ENCODE measurements at places on chromosomes 5 and 9. TPM values are rescaled to one million over a fixed set of nuclear protein-coding genes. Genes with fewer than 3 reads are reported as not detected.

- no peak for DNase-seq
These were observed 6.3 kb downstream of the NR4A3 start for GRCh38 chr9:99828054-99828416.

- no peak for DNase-seq
These were observed 286.8 kb downstream of the ARHGAP26 start for GRCh38 chr5:143056792-143057579.

- no peak for DNase-seq
These were observed 64.1 kb downstream of the COL23A1 start for GRCh38 chr5:178525906-178526732.

The C9orf50 gene
- total RNA-seq: not detected

The TPRN gene
- 29.3 TPM for total RNA-seq

The TLR4 gene
- total RNA-seq: 0.27 TPM

GRCh38 chr5:134545070-134545868 is 19.8 kb downstream of the JADE2 start:
- no peak for DNase-seq

The ELOVL7 gene
- 7.0 TPM for total RNA-seq

GRCh38 chr5:171855798-171856763 is 70.5 kb downstream of the SMIM23 start:
- DNase-seq: no peak

The SPINK4 gene
- total RNA-seq: not detected

GRCh38 chr9:91474656-91475055 is 51.0 kb upstream of the NFIL3 start:
- no peak for DNase-seq

- DNase-seq: no peak
These were observed 480.9 kb upstream of the WWC1 start for GRCh38 chr5:167810573-167810972.

The ZBED3 gene
- total RNA-seq: 8.0 TPM

- DNase-seq: no peak
These were observed 15.1 kb downstream of the RPS14 start for GRCh38 chr5:150434464-150434863.

The RMRP gene
- total RNA-seq: 8,626 TPM

The PCDHB7 gene
- total RNA-seq: 0.39 TPM

The TMEM215 gene
- total RNA-seq: 1.2 TPM

- peak; percentile 61 for DNase-seq
These were observed 11.8 kb downstream of the SLC12A7 start for GRCh38 chr5:1099926-1100663.

- no peak for DNase-seq
These were observed 659.8 kb downstream of the TLE4 start for GRCh38 chr9:80231318-80232236.

The REEP2 gene
- 29.8 TPM for total RNA-seq

The C5orf58 gene
- total RNA-seq: not detected

DNA sequence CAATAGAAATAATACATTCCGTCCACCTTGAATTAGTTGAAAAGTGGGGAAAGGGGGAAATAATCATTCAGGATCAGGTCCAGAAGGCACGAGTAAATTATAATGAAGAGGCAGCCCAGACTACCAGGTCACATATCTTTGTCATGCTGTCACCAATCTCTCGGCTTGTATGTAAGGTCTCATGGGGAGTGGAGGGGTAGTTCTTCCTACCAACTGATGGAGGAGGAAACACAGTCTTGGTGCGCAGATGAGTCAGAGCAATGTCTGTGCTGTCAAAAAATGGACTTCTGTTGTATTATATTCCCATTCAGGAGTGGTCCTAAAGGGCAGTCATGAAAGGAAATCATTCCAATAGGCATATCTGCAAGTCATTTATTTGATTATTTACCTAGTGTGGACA is 164.2 kb upstream of the PTGER4 start:
- no peak for DNase-seq

DNA sequence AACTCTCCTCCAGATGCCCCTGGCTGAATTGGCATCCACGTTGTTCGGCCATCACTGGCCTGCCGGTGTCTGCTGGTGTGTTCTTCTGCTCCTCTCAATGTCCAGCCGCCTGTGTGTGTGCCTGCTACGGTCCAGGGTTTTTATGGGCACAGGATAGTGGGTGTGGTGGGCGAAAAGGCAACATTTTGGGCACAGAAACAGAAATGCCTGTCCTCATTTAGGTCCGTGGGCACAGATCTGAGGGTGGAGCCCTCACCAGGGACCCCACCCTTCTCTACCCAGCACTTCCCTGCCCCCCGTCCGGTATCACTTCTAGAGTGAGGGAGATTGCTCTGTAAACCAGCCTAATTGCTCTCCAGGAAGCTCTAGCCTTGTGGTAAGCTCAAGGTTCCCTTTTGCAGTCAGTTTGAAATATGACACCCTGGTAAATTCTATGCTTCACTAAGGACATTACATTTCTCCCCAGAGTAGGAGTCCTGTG is 410.1 kb downstream of the MAT2B start:
- peak; percentile 49 for DNase-seq

The LVRN gene
- total RNA-seq: 0.39 TPM

DNA sequence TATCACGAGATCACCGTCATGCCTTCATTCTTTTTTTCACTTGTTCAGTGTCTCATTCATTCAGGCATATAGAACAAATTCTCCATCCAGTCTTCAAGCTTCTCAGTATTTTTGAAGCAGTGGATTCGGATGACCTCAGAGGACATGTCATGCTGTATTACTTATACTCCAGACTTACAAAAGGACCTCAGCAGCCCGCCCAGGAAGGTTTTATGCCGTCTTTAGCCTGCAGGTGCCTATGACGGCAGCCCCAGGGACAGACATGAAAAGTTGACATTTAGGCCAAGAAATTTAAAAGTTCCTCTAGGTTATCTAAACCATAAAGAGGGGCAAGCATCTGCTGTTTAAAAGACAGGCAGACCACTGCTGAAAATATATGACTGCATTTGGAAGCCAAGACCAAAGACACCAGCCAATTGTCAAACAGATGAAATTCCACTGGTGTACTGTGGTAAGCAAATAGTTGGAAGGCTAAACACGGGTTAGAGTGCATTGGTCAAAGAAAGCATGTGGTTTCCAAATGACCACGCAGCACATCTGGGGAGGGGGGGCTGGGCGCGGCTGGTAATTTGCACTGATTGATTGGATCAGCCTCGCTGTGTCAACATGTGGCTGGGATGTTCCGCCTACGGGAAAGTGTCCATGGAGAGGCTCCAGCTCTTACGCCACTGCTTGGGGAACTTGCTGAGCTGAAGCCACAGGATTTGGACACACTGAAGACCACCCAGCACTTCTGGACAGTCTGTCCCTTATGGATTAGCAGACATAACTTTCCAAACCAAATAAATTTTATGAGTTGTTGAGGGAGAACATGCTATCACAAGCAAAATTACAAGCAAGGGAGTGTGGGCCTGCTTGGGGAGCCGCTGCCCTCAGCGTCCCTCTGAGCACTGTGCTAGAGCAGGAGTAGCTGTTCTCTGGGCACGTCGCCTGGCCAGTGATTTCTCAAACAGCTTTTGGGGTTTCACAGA is 173.6 kb downstream of the FANCC start:
- no peak for DNase-seq

DNA sequence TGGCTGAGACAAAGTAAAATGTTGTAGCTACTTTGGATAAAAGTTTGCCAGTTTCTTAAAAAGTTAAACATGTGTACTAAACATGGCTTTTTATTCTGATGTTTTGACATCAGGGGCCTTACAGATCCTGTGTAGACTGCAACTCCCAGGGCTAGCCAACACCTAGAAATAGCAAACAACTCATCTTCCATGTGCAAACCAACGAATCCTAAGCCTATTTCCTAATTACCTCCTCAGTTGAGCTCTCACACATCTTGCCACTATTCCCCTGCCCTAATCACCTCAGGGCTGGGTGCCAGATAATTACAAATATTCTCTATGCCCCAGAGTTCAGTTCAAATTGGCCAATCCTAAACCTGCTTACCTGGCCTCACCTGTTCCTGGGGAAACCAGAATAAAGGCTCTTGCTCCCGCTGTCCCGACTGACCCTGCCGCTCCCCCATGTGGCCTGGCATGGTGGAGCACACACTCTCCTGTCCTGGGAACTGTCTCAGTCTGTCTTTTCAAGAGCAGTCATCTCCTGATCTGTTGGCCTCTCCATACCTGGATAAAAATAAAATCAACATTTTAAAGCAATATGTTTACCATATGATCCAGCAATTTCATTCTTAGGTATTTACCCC is 37.1 kb upstream of the FAM169A start:
- DNase-seq: peak; percentile 93

- no peak for DNase-seq
These were observed 115.5 kb downstream of the C9orf50 start for GRCh38 chr9:129505270-129505902.

- no peak for DNase-seq
These were observed 353.4 kb downstream of the SPOCK1 start for GRCh38 chr5:137145721-137146120.

- peak; percentile 43 for DNase-seq
These were observed 35.6 kb downstream of the TRIO start for GRCh38 chr5:14178671-14179211.

DNA sequence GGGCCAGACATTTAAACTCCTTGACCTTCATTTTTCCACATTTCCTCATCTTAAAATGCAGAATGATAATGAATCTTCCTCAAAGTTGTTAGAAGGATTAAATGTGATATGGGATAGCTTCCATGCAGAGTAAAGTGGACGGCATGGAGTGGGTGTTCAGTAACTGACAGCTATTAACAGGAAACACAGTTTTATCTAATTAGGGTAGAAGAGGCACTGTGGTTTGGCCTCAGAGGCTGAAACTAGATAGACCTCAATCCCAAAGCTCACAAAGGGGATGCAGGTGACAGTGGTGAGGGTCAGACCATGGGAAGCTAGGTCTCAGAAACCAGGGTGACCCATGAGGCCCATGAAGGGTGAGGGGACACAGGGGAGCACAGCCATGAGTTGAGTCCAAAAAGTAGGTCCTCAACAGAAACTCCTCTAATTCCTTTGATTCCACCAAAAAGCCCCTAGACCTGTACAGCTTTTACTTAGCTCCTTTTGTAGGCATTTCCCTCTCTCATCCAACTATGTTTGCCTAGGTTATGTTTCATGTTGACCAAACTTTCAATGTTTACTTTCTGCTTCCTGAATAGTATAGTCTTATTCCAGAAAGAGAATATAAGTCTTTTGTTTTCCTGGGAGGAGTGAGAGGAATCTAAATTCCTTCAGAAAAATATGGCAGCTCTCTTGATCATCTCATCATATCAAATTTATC is 27.9 kb upstream of the GLDC start:
- no peak for DNase-seq

DNA sequence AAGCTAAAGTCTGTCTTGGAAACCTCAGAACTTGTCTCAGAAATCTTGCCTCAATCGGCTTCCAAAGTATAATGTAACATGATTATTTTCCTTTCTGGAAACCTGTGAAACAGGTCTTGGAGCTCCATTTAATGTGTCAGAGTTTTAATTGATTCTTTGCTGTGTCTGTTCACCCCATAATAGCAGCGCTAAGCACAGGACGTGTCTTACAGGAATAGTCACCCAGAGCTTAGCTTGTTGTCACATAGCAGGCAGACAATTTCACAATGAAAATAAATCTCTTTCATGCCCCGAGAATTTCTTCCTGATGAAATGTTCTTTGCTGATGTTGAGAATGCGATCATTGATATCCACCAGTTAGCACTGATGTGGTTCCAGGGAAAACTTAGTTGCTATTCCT is 40.2 kb upstream of the PTPN3 start:
- DNase-seq: no peak

The PCDHA9 gene
- 3.3 TPM for total RNA-seq
